ENCODE measurements at places on chromosomes 12 and 14.

DNA sequence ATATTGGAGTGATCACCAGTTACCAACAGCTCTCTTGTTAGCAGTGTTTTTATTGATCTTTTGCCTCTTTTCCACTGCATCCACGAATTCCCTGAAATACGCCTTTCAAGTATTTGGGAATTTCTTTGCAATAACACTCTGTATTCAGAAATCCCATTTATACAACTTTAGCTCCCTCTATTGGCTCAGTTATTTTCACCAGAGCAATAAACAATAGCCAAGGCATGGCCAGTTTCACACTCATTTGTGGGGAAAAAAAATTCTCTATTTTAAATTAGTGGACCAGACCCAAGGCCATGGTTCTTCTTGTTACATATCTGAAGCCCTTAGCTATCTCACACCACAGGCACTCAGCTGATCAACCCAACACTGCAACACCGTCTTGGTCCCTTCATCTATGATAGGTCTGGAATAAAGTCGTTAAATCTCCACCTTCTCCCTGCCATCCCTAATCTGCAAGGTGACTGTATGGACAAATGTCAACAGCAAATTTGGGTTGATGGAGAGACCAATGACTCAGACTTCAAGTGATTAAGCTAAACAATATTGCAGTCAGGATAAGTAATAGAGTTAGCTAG, 92.4 kb upstream of the TMEM260 start:
- DNase-seq: no peak

DNA sequence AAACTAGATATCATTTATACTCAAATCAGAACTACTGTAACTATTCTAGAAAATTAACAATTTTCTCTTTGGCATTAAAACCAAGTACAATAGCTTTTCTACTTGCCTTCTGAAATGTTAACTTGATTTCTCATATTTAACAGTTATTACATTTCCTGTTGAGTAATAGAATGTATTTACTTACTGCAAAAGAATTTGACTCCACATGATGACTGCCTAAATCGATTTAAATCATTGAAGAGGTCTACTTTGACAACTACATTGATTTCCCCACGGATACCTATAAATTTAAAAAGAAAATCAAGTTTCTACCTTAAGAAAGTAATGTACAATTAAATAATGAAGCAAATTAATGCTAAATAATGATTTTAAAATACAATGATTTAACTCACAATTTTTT, 18.9 kb downstream of the C2CD5 start:
- DNase-seq: no peak

GRCh38 chr14:22003461-22003860, 329.8 kb upstream of the OR4E1 start:
- DNase-seq: no peak

DNA sequence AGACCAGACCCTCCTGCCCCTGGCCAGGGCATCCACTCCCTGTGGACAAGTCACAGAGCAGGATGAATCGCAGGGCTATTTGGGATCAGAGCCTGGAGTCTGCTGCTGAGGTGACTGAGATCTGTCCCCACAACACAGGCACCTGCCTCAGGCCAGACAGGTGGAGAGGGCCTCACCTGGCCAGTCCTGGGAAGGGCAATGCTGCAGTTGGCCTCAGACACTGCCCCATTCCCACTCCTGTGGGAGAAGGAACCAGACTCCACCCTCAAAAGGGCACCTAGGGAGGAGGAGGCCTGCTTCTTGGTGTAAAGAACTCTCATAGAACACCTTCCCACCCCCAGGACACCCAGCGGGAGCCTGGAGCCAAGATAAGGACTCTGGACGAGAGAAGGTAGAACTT, 48.3 kb upstream of the PLEKHG6 start:
- DNase-seq: no peak

DNA sequence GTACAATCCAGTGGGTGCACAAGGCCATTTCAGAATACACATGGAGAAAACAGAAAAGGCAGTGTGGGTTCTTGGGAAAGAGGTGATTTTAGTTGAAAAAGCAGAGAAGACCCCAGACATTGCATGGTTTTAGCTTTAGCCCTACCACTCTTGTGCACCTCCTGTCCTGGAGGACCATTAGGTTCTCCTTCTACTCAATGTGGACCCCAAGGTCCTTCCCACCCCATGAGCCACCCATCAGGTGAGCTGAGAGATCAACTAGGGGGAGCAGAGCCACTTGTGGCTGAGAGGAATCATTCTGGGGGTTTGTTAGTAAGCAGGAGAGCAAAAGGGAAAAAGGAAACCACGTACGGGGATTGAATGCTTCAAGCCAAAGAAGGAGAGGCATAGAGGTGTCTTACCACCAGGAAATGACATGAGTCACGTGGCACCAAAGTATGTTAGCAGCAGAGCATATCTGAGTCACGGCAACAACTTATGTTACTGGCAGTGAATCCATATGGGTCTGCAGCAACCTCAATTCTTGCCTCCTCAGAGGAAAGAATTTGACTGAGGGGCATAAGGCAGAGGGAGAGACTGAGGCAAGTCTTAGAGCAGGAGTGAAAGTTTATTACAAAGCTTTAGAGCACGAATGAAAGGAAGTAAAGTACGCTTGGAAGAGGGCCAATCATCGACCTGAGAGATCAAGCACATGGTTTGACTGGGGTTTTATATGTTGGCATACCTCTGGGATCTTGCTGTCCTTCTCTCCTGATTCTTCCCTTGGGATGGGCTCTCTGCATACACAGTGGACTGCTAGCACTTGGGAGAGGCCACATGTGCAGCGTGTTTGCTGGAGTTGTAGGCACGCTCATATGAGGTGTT, 73.9 kb downstream of the HSD17B6 start:
- no peak for DNase-seq

DNA sequence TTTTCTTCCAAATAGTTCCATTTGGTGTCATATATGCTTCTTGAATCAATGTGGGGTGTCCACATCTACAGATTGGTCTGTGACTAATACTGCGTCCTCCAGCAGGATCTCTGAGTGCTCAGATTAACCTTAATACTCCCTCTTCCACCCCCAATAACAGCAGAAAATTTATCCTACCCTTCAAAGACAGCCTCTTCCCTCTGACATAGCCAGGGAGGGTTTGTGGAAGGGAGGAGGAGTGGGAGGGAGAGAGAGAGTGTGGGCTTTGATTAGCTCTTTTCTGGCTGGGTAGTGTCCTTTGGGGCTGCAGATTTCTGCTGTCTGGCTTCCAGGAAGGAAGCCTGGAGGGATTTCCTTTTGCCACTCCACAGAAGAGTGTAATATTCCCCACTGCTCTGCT, 220.7 kb downstream of the TTC6 start:
- peak; percentile 23 for DNase-seq

GRCh38 chr12:117279606-117280005, 81.8 kb downstream of the NOS1 start:
- no peak for DNase-seq

DNA sequence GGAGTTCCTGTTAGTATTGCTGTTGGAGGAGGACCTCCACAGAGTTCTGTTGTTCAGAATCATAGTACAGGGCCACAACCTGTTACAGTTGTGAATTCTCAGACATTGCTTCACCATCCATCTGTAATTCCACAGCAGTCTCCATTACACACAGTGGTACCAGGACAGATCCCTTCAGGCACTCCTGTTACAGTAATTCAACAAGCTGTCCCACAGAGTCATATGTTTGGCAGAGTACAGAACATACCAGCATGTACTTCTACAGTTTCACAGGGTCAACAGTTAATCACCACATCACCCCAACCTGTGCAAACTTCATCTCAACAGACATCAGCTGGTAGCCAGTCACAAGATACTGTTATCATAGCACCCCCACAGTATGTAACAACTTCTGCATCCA, 120.8 kb downstream of the ARID2 start:
- DNase-seq: no peak

DNA sequence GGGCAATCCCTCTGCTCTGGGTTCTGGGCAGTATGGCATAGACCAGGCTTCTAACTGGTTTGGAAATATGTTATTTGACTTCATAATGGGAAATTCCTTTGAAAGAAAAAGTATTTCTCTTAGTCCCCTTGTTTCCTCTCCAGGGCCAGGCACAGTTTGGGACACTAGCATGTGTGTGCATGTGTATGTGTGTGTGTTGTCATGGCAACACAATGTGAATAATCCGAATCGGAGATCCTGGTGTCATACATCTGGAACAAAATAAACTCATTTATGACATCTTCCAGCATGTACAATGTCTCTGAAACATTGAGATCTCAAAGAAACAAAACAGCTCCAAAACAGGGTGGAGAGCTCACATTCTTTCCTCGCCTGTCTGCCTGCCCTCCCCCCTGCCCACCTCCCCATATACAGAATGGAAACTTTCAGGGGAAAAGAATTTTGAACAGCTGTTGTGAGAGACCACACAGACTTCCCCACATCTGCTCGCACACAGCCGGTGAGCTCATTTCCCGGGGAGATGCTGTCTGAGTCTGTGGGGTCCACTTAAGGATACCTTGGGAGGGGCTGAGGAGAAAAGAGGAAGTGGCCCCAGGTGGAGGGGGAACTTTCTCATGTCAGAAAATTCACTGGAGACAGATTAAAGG, 55.5 kb upstream of the PARP11 start:
- peak; percentile 88 for DNase-seq

DNA sequence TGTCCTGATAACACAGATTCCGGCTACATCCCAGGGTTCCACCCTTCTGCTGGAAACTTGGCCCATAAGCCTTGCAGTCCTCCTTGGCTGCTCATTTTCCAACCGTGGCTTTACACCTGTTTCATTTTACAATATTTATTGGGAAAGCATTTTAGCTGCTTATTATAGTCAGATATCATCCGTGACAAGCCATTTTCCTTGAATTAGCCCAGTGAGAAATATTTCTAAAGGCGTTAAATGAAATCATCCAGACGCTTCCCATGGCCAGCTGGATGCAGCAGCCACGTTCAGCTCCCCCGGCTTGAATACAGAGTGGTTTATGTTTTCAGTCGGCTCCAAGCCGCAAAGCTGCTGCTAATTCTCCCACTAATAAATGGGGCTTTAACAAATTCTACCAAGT, 245.0 kb upstream of the PELI2 start:
- no peak for DNase-seq

DNA sequence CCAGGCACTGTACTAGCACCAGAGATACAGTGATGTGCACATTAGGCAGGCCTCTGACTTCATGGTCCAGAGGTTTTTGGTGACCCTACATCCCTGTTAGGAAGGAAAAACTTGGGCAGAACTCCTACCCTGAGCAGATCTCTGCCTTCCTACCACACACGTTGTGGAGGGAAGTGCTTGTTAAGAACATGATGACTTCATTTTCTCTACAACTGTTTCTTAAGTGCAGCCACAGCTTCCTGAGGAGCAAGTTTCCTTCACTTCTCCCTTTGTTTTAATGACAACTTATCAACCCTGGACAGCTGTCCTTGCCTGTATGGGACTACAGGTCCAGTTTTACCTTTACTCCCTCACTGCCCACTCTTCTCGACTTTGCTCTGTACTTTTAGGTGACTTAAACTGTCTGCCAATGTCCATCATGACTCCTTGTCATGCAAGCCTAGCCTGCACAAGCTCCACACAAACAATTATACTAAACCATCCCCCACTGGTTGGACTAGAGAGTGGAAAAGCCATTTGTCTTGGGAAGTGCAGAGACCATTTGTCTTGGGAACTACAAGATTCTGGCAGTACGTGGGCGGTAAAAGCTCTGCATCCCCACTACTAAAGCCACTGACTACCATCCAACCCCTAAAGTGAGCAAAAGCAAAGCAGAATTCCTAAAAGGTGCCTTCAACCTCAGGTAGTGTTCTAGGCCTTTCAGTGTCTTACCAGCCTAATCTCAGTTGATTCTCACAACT, 359.8 kb downstream of the EGLN3 start:
- DNase-seq: no peak

DNA sequence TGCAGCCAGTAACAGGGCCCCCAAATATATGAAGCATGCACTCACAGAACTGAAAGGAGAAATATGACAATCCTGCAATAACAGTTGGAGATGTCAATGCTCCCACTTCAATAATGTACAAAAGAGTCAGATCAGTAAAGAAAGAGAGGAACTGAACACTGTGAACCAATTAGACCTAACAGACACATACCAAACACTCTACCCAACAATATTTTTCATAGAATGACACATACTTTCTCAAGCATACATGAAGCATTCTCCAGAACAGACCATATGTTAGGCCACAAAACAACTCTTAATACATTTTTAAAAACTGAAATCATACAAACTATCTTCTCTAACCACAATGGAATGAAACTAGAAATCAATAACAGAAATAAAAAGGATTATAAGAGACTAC, 80.2 kb downstream of the ELK3 start:
- no peak for DNase-seq

GRCh38 chr14:94343238-94344005, 20.3 kb upstream of the SERPINA6 start:
- DNase-seq: no peak

DNA sequence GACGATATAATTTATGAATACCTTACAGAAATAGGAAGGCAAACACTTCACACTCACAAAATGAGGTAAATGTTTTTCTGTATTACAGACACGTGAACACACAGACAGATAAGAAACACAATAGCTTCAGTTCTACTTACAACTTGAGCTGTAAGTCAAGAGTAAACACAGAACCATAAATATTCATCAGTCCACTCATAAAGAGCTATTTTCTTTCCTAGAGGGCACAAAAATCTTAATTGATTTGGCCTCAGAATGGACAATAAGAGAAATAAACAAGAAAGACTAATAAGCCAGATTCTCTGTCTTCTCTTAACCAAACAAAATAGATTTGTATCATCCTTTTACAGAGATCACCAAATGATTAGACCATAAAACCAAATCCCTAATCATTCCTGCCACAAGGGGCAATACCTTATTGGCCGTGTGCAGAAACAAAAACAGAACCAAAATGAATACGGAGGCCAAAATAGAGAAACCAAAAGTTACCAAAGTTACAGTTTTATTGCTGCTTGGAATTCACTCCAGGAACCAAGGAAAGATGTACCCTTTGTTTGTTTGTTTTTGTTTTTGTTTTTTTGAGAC, 38.1 kb upstream of the GARIN2 start:
- DNase-seq: no peak

- DNase-seq: no peak
Measured at GRCh38 chr12:109087250-109087649, 6.0 kb downstream of the ALKBH2 start.

DNA sequence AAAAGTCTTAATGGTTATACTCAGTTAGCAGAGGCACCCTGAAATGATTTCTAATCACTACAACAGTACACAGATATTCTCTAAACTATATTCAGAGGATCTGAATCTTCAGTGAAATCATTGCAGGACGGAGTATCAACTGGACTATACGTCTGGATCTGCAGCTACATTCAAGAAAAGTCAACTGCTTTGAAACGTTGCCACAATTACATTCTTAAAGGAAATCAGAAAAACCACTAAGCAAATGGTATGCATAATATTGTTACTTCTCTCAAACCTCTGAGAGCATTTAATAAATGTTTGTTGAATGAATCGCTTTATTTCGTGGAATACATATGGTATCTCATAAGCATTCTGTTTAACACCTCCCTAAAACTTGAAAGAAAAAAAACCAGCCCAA, 67.4 kb downstream of the MED13L start:
- no peak for DNase-seq

- peak; percentile 47 for DNase-seq
Measured at GRCh38 chr12:103626498-103626897, 39.4 kb downstream of the STAB2 start.

GRCh38 chr12:98635657-98636323, 8.8 kb downstream of the IKBIP start:
- DNase-seq: no peak

GRCh38 chr12:76189851-76190250, 105.4 kb upstream of the NAP1L1 start:
- DNase-seq: no peak
